ENCODE measurements at places on chromosomes 1 and 21.

- DNase-seq, result no peak
Measured at GRCh38 chr1:66437136-66437401, 96.9 kb upstream of the SGIP1 start.

DNA sequence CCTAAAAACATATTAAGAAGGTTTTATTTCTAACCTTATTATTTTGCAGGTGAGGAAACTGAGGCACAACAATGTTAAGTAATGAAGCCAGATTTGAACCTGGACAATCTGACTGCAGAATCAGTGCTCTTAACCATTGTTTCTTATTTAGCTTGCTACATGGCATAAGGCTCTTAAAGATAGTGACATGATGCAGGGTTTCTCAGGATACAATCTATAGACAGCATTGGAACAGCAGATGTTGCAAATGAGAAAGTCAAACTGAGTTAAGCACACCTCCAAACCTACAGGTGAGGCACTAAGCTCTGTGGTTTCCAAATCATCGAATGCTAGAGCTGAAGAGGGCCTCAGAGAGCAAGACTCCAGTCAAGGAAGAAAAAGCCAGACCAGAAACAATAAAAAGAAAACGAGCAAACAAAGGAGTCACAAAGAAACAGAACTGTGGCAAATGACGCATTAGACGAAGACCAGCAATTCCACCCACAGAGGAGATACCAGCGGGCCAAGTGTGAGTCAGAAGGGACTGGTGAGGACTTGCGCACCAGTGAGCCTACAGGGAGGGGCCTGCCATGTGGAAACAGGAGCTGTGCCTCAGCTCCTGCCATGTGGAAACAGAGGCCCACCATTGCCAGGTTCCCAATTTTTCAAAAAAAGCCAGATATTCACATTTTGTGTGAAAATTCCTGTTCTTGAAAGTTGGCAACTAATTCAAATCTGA is 14.4 kb downstream of the CD58 start:
- peak; percentile 32 for DNase-seq

DNA sequence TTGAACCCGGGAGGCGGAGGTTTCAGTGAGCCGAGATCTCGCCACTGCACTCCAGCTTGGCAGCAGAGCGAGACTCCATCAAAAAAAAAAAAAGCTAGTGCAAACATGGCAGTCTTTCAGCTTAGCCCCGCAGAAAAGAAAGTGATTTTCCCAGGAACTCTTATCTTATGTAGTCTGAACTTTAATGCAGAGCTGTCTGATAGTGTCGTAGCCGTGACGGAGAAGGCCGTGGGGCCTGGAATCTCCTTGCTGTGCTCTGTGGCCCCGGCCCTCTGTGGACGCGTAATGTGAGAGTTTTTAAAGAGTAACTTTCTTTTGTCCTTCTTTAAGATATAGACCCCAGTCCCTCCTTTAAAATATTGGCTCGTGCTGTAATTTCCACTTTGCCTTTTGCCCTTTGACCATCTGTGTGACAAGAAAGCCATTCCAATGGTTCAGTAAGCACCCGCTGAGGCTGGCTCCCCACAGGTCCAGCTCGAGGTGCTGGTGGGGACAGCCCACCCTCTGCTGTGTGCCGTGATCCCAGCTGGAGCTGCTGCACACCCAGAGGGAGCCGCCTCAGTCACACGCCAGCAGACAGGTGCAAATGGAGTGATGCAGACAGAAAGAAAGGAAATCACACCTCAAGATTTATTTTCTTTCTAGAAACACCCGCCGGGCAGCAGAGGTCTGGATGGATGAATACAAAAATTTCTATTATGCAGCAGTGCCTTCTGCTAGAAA is 164.0 kb downstream of the PGBD5 start:
- DNase-seq, result no peak

- no peak for DNase-seq
Measured at GRCh38 chr1:18482721-18483425, 2.1 kb downstream of the KLHDC7A start.

GRCh38 chr1:58931756-58932155 is 147.9 kb upstream of the JUN start:
- no peak for DNase-seq

DNA sequence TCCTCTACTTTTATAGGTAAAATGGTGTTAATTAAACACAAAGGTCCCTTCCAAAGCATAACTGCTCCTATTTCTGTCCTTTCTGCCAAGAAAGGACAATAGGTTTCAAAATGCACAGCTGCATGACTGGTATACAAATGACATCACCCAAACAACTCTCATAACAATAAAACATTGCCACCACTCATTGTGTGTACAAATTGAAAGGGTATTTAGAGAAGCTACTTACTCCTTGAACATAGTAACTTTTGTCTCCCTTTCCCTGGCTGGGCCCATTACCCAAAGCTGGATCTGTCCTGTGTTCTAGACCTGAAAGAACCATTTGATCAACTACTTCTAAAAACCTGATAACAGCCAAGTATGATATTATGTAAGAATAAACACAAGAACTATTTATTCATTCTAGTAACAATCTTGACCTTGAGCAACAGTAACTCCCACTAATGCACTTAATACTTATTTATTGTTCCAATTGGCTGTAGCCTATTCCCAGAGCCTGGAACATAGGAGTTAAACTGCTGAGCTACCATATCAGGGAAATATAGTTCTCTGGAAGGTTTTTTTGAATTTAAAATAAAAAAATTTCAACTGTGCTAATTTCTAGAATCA is 38.2 kb downstream of the TTLL7 start:
- no peak for DNase-seq

DNA sequence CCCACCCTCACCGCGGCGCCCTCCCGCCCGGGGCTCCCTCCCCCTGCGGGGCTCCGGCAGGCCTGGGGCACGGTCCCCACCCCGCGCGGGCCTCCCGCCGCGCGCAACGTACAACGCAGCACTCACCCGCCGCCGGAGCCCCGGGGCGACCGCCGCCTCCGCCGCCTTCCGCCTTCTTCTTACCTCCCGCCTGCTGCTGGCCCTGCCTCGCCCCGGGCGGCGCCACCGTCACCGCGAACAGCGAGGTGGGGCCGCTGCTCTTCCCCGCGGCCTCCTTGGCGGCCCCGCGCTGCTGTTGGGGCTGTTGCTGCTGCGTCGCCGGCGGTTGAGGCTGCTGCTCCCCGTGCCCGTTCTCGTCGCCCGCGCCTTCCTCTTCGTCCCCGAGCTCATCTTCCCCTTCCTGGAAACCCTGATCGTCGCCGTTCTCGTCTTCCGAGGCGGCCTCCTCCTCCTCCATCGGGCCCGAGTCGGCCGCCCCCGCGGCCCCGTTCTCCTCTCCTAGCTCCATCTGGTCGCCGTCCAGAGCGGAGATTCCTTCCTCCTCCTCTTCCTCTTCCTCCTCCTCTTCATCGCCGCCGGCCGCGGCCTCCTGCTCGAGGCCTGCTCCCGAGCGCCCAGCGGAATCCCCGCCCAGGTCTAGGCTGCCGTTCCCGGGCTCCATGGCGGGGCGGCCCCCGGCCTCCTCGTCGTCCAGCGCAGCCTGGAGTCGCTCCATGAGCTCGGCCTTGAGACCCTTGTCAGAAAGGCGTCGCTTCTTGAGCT is 671 bp downstream of the HNRNPU start:
- DNase-seq, result no peak

- DNase-seq, result no peak
Measured at GRCh38 chr21:29151931-29152330, 21.5 kb downstream of the MAP3K7CL start.

- DNase-seq, result no peak
Measured at GRCh38 chr1:221217029-221217428, 337.8 kb downstream of the HLX start.

GRCh38 chr1:36212782-36213181 is 11.5 kb upstream of the THRAP3 start:
- DNase-seq, result no peak

- no peak for DNase-seq
Measured at GRCh38 chr1:51878308-51878615, 265 bp downstream of the NRDC start.

- no peak for DNase-seq
Measured at GRCh38 chr1:225945564-225945963, 4.5 kb upstream of the LEFTY2 start.

DNA sequence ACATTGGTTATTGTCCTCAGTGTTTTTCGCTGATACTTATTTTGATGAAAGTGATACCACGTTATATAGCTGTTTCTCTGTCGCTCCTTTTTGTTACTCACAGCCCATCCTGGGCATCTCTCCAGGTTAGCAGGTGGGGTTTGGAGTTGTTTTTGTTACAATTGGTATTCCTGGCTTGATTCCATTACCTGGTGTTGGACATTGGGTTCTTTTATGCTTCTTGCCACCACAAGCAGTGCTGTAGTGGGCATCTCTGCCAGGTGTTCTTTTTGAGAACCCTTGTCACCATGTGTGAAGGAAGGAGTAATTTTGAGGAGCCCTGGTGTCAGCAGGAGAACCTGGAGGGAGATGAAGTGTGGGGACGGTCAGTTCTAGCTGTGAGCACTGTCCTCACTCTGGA is 47.5 kb upstream of the PWP2 start:
- no peak for DNase-seq

DNA sequence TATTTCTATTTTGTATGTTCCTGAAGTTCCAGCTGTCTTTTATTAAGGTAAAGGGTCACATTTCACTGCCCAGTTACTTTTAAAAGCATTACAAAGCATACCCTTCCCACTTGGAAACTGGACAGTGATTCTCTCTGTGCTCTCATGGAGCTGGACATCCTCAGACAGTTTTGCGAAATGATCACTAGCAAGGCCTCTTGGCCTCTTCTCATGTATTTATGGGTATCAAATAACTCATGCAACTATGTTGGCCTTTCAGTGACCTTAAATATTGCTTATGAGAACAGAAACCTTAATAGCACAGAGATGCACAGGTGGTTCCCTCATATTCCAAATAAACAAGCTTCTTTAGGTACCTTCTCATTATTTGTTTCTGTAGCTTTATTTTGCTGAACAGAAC is 7.9 kb upstream of the AMPD1 start:
- DNase-seq, result no peak

DNA sequence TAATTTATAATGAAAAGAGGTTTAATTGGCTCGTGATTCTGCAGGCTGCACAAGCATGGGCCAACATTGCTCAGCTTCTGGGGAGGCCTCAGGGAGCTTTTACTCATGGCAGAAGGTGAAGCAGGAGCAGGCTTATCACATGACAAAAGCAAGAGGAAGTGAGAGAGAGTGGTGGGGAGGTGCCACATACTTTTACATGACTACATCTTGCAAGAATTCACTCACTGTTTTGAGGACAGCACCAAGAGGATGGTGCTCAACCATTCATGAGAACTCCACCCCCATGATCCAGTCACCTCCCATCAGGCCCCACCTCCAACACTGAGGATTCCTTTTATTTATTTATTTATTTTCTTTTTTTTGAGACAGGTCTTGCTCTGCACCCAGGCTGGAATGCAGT is 5.5 kb upstream of the PLEKHM2 start:
- peak; percentile 58 for DNase-seq

- DNase-seq, result no peak
Measured at GRCh38 chr1:24793447-24794129, 48.3 kb downstream of the CLIC4 start.
